T-helper 1 cell (primary cell): ENCODE measurements at places on chromosomes 1 and 21.

GRCh38 chr1:186220067-186220466 is 155.0 kb downstream of the TPR start:
- DNase-seq = no peak

- DNase-seq = no peak
Observed at GRCh38 chr1:21961799-21962198, 15.0 kb upstream of the CELA3B start.

DNA sequence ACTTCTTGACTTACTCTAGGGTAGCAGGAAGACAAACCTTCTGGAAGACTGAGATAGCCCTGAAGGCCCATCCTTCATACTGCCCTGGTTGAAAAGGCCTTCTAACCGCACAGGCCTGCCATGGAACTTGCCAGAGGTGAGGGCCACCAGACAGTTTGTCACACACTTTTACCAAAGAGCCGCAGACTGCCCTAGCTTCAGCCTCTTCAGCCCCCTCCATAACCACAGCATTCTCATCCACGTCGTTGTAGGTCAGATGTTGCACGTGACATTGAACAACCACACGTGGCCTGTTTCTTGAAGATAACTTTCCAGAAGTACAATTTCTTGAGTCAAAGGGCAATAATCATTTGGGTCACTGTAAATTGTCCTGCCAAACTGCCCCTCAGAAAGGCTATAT is 18.9 kb downstream of the ZNF362 start:
- DNase-seq = no peak

- no peak for DNase-seq
Observed at GRCh38 chr1:59410457-59410856, 113.6 kb downstream of the FGGY start.

DNA sequence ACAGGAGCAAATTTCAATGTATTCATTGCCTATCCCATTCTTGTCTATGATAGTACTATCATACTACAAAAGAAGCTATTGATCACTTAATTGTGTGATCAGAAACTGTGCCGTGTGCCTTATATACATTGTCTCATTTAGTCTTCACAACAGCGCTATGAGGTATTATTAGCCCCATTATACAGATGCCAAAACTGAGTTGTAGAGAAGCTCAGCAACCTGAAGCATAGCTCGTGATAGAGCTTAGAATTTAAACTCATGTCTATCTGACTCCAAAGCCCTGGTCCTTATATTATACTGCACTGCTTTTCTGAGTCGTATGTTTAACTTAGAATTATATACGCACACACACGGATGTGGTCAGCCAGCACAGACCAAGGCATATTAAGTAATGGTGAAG is 315.1 kb downstream of the NFIA start:
- no peak for DNase-seq

- no peak for DNase-seq
Observed at GRCh38 chr1:226731257-226731893, 7.7 kb downstream of the ITPKB start.

DNA sequence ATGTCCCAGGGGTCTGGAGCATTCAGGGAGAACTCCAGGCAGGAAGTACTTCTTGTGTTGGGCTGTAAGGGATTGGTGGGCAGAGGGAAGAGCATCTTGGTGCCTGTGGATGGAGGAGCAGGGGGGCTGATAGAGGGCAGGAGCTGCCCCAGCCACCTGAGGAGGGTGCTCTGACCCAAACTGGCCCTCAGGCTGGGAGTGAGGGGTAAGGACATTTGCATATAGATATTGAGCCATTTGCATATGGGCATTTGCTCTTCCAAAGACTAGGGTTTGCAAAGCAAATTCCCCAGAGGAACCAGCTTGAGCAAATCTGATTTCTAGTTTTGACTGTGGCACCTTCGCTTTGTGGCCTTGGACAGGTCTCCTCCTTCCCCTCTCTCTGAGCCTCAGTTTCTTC is 18.2 kb downstream of the ZNF362 start:
- DNase-seq = no peak

- DNase-seq = no peak
Observed at GRCh38 chr1:198175423-198176170, 18.8 kb downstream of the NEK7 start.

GRCh38 chr1:116545359-116545705 is 25.5 kb downstream of the CD58 start:
- no peak for DNase-seq

GRCh38 chr1:83929184-83929583 is 69.7 kb downstream of the TTLL7 start:
- no peak for DNase-seq

DNA sequence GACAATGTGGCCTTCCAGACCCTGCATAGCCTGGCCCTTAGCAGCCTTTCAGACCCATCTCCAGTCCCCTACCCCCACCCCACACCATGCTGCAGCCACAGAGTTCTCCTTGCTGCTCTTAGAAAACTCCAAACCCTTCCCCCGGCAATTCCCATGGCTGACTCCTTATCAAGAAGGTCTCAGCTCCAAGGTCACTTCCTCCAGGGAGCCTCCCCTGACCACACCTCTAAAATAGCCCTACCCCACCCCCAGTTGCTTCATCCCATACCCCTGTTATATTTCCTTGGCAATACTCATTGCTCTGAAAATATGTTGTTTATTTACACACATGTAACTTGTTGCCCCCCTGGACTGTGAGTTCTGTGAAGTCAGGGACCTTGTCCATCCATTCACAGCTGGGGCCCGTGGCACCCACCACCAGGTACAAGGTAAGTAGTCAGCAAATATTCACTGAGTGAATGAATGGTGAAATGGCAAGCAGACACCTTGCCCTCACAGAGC is 4.3 kb upstream of the ADGRB2 start:
- DNase-seq = no peak

- no peak for DNase-seq
Observed at GRCh38 chr1:68221001-68221979, 11.0 kb downstream of the WLS start.
